SIG-M5 (cell line): ENCODE measurements at places on chromosomes 4 and X.

DNA sequence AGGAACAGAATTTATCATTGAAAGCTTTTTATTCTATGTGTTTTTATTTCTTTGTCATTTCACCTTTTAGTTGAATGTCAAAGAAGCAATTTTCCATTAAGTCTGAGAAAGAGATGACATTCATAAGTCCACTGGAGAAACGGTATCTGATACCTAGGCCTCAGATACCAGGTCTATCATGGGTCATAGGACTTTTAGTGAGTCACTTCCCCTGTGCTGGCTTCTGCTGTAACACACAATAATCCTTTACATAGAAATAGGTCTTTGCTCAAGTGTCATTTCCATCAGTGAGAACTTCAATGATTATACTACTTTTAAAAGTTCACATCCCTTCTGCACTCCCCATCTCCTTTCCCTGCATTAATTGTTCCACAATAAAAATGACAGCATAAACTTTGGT lies 125.5 kb upstream of the ARMCX2 start:
- DNase-seq = no peak

- no peak for DNase-seq
Measured at GRCh38 chr4:42945874-42946273, 53.4 kb downstream of the GRXCR1 start.

DNA sequence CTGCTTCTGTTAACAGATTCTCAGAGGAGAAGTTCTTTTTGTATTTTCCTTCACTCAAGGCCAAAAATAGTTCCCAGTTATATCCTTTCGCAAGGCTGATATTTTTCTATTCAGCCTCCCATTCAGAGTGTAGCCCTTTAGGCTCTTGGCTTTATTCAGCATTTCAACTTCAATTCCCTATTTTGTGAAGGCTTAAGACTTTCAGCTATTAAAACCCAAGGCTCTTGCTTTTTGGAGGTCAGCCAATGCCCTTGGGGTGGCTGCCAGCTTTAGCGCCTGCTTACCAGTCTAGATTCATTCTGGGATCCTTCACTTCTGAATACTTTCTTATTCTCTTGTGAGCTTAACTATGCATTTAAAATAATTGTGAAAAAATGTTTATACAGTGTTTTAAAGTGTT lies 57.3 kb upstream of the ADGRA3 start:
- DNase-seq = no peak

DNA sequence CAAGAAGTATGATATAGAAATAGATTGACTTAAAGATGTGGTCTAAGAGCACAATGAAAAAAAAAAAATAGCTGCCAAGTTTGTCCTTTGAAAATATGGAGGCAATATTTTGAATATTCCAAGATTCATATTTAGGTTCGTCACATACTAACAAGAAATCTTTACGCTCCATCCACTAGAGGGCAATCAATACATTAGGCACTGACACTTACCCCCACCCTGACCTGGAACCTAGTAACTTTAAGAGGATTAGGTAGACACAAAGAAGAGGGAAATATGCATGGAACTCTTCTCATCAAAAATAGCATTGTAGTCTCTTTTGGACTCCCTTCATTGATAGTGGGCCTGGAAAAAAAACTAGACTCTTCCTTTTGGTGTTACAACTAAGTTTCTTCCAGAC lies 1108.1 kb downstream of the PCDH19 start:
- no peak for DNase-seq

DNA sequence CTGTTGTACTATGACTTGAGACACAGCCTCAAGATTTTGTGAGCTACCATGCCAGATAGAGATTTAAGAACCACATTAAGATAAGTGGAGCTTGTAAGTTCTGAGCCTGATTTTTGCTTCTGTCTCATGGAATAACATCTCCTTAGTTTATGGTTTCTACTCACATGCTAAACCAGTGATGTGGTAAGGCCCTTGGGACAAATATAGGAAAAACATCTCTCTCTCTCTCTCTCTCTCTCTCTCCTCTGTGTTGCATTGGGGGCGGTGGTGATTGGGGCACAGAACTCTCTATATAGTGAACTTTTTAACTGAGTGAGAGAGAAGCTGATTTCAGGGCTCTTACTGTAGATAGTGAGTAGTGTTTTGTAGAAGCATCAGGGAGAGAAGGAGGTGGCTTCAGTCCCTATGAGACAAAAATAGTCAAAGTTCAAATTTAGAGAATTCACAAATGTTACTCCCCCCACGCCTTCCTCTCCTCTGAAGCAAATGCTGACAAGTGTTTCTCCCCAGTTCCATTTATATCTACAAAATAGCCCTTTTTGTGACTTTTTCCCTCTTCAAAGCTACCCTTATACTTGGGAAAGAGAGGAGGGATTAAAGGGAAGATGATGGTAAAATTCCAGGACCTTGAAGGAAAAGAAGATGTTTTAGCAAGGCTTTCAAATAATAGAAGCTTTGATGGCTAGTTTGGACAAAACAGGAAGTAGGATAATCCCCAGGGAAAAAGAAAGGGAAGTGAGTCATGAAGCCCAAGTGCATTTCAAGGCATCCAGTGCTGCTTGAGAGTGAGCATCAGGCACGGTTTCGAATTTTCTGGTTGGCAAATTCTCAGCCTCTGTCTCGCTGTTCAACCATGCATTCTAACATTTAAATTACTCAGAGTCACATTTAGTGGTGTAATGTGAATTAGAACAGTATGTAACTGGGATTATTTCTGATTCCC lies 134.3 kb upstream of the AP1S2 start:
- no peak for DNase-seq

DNA sequence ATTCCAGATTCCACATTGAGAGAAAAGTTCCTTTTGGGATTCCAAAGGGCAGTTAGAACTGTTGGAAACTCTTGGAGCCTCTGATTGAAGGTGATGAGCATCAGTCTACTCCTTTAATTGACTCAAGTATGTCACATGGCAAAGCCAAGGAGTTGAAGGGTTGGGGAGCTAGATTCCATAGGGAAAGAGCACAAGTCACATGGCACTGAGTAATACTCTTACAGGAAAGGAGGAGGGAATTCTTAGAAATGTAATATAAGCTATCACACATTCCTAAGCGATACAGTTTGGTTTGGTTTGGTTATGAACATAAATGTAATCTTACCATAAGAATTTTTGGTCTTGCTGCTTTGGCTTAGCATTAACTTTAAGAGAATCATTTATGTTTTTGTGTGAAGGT lies 15.7 kb downstream of the SPCS3 start:
- no peak for DNase-seq

DNA sequence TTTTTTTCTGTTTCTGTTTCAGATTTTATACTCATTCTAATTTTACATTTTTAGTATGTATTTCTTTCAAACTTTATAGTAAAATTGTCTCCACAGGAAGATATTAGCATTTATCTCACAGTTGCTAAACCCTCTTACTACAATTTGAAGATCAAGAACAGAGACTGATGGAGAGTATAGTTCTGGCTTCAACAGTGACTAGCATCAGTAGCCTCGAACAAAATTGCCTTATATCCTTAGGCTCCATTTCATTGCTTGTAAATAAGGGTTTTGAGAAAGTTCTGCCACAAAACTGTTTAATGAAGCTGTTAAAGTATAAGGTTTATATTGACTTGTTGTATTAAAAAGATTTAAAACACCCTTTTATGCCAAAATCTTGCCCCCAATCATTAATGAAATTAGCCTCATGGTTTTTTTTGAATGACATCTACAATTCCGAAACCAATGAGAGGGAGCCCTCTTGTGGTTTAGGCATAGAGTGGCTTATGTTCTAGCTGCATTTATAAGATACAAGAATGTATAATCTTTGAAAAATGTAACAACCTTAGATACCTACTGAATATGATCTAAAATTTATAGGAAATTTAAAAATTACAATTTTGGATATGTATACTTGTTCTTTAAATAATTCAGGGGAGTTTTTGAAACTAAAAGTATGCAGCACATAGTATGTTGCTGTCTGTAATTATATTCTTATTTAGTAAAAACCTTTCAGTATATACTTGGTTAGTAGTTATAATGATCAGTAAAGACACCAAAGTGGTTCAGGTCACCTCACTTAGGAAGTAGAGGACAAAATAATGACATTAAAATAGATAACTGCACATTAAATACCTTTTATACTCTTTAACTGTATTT lies 109.8 kb upstream of the HPGD start:
- DNase-seq = no peak

- DNase-seq = no peak
Measured at GRCh38 chrX:116618546-116618945, 155.8 kb upstream of the CT83 start.

GRCh38 chr4:70586841-70587240 lies 5.2 kb upstream of the AMBN start:
- DNase-seq = no peak

GRCh38 chr4:90950385-90950841 lies 823.2 kb downstream of the CCSER1 start:
- no peak for DNase-seq

DNA sequence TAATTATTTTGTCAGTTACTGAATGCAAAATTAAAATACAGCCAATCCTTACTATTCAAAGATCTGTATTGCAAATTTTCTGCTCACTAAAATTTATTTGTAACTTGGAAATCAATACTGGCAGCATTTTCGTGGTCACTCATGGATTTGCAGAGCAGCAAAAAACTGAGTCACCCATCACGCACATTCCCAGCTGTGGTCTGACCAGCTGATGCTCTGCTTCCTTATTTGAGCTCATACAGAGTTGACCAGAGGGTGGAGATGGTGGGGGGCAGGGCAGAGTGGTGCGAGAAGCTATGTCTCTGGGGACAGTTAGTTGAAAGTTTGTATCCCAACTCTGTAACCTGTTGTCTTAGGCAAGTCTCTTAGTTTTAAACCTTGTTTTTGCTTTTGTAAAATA lies 214.8 kb downstream of the SPCS3 start:
- no peak for DNase-seq

GRCh38 chr4:153577053-153577452 lies 107.0 kb upstream of the TLR2 start:
- no peak for DNase-seq

GRCh38 chrX:154505734-154506133 lies 10.3 kb downstream of the FAM3A start:
- no peak for DNase-seq

DNA sequence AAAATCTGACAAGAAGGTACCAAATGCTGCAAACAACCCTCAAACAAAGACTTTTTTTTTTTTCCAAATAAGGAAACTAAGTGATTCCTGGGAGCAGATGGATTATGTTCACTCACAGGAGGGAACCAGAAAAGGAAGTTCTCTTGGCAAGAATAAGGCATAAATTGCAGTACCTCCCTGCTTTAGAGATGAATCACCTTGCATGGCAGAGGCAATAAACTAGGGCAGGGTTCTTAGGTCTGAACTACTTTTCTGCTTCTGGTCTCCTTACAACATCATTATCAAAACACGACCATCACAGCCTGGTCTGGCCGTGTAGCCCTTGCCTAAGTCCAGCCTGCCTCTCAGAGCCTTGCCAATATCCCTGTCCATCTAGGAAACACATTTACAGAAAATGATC lies 6.3 kb downstream of the TMEM31 start:
- DNase-seq = no peak

GRCh38 chrX:70769659-70770227 lies 138.8 kb downstream of the TEX11 start:
- DNase-seq = no peak

GRCh38 chr4:81505004-81505598 lies 33.4 kb upstream of the RASGEF1B start:
- no peak for DNase-seq

DNA sequence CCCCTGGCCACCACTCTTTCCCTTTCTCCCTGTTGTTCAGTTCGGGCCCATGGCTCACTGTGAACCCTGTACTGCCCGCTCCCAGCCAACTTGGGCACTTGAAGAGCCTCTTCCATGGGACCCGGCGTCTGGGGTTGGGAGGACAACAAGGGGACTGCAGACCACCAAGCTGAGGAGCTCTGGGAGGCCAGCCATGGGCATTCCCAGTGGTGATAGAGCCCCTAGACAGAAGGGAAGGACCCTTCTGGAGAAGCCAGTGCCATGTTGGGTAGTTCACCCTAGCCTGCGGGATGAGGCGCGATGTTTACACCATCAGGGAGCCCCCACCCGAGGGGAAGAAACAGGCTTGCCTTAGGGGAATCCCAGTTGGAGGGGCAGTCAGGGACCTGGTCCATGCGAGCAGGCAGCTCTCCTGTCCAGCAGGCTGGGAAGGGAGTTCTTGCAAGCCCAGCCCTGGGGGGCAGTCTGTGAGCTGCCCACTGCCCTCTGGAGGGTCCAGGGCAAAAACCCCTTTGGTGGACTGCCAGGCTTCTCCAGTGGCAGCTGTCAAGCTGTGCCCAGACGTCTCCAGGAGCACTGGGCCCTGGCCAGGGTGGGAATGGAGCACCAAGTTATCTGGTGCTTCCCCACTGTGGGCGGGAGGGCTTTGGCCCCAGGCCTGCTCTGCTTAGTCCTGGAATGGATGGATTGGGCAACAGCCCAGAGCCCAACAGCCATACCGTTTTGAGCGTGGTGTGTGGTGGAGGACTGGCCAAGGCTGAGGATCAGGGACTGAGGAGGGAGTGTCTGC lies 23.7 kb upstream of the UBA1 start:
- no peak for DNase-seq

DNA sequence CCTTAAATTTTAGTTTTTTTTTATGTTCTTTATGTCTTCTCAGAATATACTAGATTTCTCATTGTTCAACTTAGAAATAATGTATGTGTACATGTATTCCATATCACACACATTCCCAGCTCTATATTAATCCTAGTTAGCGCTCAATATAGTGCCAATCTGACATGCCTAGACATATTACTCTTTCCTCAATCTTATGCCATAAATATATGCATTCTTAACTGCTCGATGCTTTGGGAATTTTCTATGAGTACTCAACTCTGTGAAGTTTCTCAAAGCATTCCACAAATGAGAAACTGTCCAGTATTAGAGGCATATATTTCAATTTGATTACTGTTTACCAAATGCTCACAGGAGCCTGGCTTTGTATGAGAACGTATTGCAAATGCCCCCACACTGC lies 231.2 kb upstream of the VEGFC start:
- DNase-seq = no peak

GRCh38 chrX:113300580-113300979 lies 459.9 kb upstream of the AMOT start:
- DNase-seq = no peak

DNA sequence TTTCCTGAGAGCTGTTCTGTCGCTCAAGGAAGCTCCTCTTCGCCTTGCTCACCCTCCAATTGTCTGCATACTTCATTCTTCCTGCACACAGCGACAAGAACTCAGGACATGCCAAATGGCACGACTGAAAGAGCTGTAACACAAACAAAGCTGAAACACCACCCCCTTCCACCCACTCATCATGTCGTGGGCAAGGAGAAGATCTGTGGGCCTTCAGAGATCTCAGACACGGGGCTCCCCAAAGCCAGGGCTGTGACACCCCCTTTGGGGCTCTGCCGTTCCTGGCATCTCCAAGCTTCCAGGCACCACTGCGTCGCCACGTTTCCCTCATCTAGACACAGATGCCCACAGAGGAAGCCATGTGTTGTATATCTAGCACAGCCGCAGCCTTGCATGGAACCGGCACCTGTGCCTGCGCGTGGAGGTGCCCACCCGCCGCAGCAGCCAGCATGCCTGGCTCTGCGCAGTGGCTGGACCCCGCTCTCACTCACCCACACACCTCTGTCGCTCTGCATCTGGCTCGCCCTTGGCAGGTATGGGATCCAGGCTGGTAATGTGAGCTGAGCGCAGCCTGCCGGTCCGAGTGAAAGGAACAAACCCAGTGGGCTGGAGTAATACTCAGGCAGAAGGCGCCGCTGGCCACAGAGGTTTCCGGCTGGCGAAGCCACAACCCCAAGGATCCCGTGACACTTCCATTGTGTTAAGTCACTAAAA lies 676.4 kb upstream of the INTU start:
- DNase-seq = no peak

- no peak for DNase-seq
Measured at GRCh38 chrX:54495814-54496516, at the start of gene FGD1. Gene FGD1, minus strand, starts transcription at chrX:54496234. Its CDS starts 802 bp downstream, at chrX:54495432.

- DNase-seq = peak; percentile 4
Measured at GRCh38 chrX:107629540-107629909, 1.2 kb downstream of the PRPS1 start.

- peak; percentile 45 for DNase-seq
Measured at GRCh38 chrX:38868941-38869401, 67.7 kb downstream of the MID1IP1 start.
